Liver (tissue), 10 donors: ENCODE measurements at places on chromosomes 7 and 10.

GRCh38 chr7:71900556-71900955, 511.6 kb downstream of the CALN1 start:
- no peak for DNase-seq

GRCh38 chr7:26065652-26066051, 86.3 kb upstream of the NFE2L3 start:
- DNase-seq = no peak

- no peak for DNase-seq
Observed at GRCh38 chr7:136210664-136211063, 233.5 kb upstream of the MTPN start.

DNA sequence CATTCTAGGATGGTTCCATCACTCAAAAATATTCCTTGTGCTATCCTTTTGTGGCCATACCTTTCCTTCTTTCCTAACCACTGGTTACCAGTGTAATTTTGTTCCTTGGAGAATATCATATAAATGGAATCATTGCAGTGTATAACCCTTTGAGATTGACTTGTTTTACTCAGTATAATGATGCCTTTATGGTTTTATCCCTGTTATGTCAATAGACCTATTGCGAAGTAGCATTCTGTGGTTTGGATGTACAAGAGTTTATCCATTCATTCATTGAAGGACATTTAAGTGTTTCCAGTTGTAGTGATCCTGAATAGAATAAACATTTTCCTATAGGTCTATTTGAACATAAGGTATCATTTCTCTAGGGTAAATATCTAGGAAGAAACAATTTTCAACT, 54.2 kb downstream of the RBM33 start:
- no peak for DNase-seq

- DNase-seq = no peak
Observed at GRCh38 chr7:74007242-74007567, 20.8 kb upstream of the ELN start.

- no peak for DNase-seq
Observed at GRCh38 chr10:87935290-87936141, 72.1 kb downstream of the PTEN start.

DNA sequence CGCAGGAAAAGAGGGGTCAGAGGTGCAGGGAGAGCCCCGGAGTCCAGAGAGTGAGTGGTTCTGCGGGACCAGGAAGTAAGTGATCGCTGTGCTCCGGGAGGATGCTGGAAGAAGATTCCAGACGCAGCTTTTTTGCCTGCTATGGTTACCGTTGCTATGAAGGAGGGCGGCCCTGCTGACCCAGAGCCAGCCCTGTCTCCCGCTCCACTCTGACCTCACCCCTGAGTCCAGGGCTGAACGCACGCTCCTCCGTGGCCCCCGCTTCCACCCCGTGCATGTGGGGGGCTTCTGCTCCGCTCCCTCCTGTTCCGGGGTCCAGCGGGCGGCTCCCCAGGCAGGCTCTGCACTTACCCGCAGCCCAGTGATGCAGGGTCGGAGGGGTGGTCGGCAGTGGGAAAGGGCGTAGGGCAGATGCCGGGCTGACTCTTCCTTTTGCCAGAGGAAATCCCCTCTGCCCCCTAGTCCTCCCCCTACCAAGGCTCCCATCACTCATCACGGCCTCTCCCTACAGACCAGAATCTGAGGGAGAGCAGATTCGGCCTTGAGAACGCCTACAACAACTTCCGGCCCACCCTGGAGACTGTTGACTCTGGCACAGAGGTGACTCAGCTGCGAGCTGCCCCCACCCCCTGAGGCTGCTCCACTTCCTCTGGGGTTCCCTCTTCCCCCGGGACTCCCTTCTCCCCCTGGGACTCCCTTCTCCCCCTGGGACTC, 2.7 kb upstream of the MUC17 start:
- DNase-seq = no peak

- no peak for DNase-seq
Observed at GRCh38 chr7:98250789-98251188, 1.2 kb downstream of the TECPR1 start.
